ENCODE measurements at places on chromosomes 5 and 9.

DNA sequence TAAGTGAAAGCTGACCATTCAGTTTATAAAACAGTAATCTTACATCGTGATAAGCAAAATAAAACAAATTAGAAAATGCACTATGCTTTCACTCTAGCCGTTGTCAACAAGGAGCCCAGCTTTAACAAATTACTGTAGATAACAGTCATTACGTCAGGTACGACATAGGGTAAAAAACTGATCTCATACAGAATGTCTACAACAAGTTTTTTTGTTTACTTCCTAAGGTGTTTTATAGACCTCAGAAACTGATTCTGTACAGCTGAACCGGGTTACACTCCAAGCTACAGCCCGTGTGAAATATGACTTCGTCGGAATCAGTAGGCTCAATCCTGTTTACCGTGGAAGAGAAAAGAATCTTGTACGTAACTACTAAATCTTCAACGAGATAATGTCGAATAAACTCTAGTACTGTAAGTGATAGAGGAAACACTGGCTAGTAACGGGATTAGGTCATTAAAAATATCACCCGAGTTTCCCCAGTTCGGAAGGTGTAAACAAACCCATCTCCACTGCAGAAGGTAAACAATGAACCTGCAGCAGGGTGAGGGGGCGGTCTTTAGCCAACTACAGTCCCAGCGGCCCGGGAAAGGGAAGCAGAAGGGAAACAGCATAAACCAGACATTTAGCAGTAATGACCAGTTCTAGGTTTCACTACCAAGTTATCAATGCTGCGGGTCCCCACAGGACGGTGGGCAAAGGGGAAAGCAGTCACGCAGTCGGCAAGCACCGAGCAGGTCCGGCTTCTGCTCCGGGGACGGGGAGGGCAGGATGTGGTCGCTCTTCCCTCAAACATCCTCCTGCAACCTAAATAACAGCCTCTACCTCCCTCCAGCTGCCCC is 1.1 kb downstream of the RICTOR start:
- peak; percentile 25 for ATAC-seq

GRCh38 chr9:77917800-77918199 is 113.8 kb downstream of the GNAQ start:
- ATAC-seq: no peak

DNA sequence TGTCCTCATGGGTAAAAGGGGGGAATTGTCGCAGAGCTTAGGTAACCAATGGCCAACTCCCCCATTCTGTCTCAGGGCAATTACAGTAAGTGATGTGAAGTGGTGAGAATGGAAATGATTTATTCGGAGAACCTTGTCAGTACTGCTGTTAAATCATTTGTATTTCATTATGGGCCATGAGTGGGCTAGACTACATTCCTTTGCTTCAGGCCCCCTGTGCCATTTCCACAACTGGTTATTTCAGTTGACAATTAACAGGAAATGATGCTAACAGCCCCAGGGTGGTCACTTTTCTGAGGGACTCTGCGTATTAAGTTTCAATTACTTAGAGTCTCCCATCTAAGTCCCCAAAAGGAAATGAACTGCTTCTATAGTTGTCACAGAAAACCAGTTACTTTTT is 653.7 kb downstream of the CCDC171 start:
- no peak for ATAC-seq

DNA sequence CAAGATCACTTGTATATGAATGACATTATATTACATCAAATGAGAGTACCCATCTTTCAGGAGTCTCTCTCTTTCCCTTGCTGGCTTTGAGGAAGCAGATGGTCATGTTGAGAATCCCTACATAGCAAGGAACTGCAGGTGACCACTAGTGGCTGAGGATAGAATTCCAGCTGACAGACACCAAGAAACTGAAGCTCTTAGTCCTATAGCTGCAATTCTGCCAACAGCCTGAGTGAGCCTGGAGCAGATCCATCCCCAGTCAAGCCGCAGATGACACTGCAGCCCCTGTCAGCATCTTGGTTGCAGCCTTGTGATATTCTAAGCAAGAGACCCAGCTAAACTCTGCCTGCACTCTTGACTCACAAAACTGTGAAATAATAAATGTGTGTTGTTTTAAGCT is 531.5 kb downstream of the CSNK1G3 start:
- no peak for ATAC-seq

DNA sequence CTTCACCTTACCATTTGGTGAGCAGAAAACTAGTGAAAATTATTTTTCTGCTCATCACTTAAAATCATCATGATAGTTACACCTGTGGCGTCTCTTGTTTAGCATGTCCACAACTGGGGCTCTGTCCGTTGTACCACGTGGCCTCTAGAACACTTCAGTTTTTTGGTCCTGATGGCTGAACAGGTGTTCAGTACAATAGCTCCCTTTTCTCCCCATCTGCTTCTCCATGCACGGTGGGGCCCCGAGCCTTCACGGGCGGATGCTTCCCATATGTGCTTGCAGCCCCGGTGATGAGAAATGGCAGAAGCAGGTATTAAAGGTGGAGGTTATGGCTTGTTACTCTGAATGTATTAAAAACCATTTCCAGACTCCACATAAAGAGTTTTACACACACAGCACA is 304.1 kb downstream of the CWC27 start:
- ATAC-seq: no peak

DNA sequence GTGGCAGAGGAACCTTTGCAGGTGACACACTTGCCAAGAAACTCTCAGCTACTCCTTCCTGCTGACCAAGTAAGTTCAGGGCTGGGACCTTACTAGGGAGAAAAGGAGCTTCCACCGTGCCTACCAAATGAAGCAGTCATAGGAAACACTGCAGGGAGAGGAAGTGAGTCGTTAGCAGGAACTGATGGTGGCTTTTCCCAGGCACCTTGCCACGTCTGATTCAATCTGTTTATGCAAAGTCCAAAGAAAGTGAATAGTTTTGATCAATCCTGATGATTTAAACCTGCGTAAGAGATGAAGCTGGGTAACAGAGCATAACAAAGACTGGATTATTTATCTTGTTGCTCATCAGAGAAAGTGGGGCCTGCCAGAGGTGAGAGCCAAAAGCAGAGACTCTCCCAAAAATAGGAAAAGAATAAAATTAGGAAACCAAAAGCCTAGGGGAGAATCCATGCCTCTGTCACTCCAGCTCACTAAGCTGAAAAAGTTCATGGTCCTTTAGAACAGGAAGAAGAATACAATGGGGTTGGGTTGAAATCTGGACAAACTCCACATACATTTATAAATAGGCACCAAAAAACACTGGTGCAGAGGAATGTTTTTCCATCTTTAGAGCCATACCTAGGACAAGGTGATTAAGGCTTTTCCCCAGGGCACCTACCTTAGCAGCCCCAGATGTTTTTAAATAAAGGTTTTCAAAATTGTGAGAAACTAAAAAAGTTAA is 9.3 kb upstream of the PFDN1 start:
- no peak for ATAC-seq

- no peak for ATAC-seq
Measured at GRCh38 chr5:172353846-172354245, 70.3 kb upstream of the UBTD2 start.

DNA sequence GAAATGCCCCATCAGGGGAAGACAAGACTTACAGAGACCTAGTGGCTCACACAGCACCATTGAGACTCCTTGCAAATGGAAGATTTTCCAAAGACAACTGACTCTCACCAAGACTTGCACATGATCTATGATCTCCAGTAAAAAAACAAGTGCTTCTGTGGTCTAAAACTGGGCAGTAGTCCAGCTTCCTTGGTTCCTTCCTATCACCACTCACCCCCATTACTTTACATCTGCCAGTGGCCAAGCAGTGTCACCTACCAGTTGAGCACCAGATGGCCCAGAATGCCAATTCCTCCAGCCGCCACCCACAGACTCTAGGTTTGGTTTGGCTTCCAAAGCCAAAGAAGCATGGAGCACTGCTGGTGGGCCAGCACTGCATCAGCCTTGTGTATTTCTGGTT is 47.7 kb downstream of the SH3TC2 start:
- no peak for ATAC-seq

DNA sequence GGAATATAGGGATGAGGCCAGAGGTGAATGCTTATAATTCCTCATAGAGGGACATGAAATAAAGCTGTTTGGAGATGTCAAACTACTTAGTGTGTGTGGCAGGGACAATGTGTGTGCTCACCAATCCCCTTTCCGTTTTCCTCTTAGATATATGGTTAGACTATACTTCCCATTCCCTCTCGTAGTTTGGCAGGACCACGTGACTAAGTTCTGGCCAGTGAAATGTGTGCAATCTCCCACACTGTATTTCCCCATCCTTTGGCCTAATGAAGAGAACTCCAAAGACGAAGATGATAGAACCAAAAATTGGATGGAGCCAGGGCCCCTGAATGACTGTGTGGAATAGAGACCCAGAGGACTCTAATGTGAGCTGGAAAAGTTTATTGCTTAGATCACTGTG is 233.4 kb upstream of the KLF4 start:
- ATAC-seq: no peak

DNA sequence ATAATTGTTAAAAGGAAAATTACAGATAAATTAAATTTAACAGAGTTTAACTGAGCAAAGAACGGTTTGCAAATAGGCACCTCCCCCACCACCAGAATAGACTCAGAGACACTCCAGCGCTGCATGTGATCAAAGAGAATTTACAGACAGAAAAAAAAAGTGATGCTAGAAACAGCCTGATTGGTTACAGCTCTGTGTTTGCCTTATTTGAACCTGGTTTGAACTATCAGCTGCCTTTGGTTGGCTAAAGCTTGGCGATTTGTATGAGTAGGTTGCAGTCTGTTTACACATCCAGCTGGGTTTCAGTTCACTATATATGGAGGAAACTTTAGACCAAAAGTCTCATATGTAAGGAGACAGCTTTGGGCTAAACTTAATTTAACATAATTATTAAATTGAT is 249.1 kb downstream of the ENC1 start:
- no peak for ATAC-seq

- ATAC-seq: no peak
Measured at GRCh38 chr5:113581388-113581787, 67.9 kb downstream of the YTHDC2 start.

GRCh38 chr9:100064872-100065581 is 33.8 kb downstream of the ERP44 start:
- ATAC-seq: no peak

- ATAC-seq: peak; percentile 25
Measured at GRCh38 chr5:55997742-55998351, 3.1 kb upstream of the IL6ST start.

DNA sequence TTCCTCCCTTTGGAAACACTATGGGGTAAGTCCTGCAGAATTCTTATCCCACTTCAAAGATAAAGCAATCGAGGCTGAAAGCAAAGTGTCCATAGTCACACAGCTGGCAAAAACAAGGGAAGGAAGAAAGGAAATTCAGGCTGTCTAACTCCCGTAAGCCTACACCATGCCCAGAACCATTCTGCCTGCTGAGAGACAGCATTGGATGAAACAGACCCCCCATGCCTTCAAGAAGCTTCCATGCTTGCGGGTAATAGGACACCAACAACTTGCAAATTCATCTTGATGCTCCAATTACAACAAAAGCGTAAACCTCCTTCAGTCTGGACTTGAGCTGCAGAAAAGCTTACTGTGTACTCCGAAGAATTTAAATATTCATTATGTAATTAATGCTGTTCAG is 181.1 kb upstream of the WWC1 start:
- no peak for ATAC-seq

DNA sequence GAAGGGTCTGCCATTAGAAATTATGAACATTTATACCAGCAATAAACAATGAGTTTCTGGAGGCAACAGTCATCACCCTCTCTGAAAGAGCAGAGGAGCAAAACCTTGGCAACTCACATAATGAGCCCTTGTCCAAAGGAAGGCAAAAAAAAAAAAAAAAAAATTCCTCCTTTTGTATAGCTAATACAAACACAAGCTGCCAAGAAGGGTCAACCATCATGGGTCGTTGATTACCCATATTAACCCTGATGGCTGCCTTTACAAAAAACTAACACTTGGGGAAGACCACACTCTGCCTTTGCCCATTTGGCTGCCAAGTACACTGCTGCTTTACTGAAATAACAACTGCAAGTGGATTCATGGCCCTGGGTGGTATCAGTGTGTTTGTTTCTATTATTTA is 272.7 kb downstream of the ADAMTSL1 start:
- no peak for ATAC-seq

DNA sequence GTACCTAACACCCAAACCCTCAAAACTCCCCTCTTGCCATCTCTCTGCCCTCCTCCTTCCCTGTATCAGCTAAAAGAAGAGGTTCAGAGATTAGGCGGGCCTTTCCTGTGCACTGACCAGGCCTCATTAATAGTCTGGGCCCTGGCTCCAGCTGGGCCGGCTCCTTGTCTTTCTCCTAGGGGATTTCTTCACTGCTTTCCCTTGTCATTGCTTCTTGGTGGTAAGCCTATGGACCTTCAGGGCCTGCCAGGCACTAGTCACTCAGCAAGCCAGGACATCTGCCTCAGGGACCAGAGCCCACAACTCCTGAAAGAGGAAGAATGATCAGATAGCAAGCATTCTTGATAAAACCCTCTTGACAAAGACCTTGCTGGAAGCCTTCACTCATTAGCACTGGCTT is 50.9 kb downstream of the MRRF start:
- ATAC-seq: no peak

DNA sequence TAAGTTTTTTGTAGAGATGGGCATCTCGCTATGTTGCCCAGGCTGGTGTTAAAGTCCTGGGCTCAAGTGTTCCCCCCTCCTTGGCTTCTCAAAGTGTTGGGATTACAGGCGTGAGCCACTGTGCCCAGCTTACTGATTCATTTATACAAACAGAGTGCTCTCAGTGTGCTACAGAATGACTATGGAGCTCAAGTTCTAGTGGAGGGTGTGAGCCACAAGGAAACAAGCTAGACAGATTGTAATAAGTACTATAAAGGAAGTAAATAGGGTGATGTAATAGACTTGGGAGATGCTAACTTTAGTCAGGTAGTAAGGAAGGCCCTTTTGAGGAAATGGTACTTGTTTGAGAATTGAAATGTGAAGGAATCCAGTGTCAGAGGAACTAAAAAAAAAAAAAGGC is 1.7 kb upstream of the TMEM267 start:
- no peak for ATAC-seq

- no peak for ATAC-seq
Measured at GRCh38 chr5:1346627-1347440, 1.9 kb upstream of the CLPTM1L start.

Measured in activated CD4-positive, CD25-positive, alpha-beta regulatory T cell treated with anti-CD3 and anti-CD28 coated beads, Interleukin-2, amount 50 U/mL, for 24 hours (primary cell).